ENCODE measurements at places on chromosomes 4 and X.

GRCh38 chr4:184384810-184385557, 89.4 kb downstream of the IRF2 start:
- DNase-seq, result no peak

DNA sequence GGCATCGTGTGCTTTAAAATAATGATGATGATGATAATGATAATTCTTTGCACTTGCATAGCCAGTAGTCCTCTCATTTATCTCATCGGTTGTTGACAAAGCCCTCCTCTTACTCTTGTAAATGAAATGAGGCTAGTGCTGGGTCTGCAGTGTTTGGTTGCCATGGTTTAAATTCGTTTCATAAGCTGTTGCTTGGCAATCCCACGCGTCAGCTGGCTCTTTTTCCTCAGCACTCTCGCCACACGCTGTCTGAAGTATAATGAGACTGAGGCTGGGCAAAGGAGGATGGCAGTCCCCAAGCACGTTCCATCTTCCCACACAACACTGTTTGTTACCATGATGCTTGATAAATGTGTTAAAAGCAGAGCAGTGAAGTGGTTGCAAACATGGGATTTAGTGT, 15.5 kb downstream of the PAGE4 start:
- DNase-seq, result no peak

GRCh38 chrX:31199840-31200114, 127.9 kb upstream of the FTHL17 start:
- no peak for DNase-seq

DNA sequence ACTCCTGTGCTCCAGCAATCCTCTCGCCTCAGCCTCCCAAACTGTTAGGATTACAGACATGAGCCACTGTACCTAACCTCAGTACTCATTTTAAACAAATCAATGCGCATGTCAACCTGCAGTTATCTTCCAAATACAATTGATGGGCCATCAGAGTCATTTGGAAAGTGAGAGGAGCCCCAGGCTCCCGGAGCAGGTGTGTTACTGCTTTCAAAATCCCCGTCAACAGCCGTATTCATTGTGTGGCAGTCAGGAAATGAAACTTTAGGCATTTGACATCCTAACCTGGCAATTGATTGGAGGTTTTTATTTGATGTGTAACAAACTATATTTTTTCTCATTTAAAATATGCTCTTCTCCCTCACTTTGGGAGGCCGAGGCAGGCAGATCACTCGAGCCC, 623.6 kb upstream of the TENM3 start:
- DNase-seq, result no peak

- DNase-seq, result no peak
Measured at GRCh38 chr4:82864336-82864979, 26.5 kb downstream of the SEC31A start.

- DNase-seq, result no peak
Measured at GRCh38 chr4:148162991-148163390, 279.2 kb downstream of the NR3C2 start.

DNA sequence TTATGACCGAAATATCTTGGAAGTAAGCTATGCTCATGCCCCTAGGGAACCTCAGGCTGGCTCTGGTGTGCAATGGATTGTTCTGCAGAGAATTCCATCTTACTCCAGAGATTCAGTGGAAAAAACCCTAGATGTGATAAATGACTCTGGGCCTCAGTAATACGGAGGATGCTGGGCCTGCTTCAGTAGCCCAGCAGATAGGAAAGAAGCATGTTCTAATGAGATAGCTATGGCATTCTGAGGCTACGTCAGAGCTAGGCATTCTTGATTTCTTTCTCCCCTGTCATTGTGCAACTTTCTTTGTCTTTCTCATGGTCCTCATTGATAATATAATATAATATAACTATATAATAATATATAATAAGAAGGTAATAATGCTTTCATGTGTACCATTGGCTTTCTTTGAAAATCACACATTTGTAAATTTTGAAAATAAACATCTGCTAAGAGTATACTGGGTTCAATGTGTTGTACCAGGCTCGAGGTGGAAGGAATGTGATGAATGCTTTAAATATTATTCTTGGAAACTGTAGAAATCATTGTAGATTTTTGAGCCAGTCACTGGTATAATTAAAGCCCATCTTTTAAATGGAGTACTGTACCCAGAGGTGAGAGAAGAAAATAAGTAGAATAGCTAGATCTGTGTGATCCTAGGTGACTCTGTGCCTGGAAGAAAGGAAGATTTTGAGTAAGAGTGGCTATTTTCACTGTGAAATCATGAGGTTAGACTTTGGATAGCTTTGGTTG, 152.0 kb downstream of the IL15 start:
- DNase-seq, result no peak

- DNase-seq, result no peak
Measured at GRCh38 chrX:100928660-100929613, at the start of gene XKRX. Gene XKRX (minus strand): TSS chrX:100928917. CDS start chrX:100928304, 613 bp downstream.

DNA sequence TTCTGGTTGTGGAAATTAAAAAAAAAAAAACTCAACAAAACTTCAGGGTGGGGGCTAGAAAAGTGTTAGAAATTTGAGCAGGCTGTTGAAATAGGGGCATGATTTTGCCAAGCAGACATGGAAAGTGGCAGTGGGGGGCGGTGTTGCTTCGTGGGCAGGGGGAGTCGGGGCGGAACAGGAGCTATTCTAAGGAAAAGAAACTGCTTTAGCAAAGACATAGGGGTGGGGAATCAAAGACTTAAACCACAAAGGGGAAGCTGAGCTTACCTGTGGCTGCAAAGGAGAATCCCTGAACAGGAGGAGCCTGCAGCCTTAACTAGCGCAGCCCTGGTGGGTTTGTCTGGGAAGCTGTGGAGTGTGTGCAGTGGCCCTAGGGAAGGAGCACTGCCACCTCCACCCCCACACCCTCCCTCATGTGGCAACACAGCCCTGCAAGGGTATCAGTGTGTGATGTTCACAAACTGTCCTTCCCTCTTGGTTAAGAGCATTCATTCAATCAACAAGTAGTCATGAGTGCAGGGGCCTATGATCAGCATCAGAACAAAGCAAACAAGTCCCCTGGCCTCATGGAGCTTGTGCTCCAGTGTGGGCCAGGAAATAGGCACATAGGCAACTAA, 20.5 kb downstream of the SEL1L3 start:
- DNase-seq, result no peak

- no peak for DNase-seq
Measured at GRCh38 chrX:128975745-128976144, 547.5 kb downstream of the SMARCA1 start.

GRCh38 chrX:129586446-129586845, 46.4 kb downstream of the OCRL start:
- no peak for DNase-seq

DNA sequence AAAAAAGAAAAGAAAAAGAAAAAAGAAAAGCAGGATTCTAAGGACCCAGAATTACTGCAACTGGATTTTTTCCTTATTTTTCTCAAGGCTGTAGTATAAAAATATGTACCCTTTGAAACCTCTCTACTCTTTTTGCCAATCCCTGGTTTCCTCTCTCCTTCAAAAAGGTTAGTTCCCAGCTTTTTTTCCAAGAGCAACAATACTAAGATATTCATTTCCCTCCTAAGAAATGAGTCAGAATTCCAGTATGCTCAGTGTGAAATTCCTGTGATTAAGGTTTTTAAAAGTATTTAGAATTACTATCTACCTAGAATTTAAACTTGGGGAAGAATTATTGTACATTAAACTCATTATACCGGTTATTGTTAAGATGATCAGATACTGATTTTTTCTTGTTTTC, 22.0 kb downstream of the SMIM14 start:
- no peak for DNase-seq

DNA sequence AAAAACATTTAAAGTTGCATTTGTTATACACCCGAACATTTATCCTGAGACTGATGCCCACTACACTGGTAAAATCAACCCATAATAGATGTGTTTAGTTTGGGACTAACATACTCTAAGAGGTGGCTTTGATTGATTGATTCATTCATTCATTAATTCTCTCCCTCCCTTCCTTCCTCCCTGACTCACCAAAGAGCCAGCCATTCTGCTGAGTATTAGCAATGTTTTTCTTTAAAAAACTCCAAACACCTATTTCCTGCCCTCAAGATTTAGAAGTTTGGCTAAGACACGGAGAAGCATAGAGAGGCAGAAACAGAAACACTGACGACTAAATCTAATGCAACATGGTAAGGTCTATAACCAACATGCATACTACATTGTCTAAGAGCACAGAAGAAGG, 88.9 kb downstream of the RASL11B start:
- no peak for DNase-seq

DNA sequence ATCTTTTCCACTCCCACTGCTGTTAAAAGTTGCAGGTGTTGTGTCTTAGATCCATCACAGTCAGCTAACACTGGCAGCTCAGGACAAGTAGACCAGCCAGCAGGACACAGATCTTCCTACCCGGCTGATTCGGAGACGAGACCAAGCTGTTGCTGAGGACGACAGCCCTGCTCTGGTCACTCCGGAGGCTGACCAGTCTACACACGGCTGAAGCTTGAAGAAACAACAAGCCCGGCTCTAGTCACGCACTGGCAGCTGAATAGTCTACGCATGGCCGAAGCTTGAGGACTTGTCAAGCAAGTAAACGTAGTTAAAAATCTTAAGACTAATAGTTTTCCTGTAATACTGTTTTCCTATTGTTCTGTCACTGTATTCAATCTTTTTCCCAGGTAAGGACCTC, 1.8 kb downstream of the ACOX3 start:
- DNase-seq, result no peak

DNA sequence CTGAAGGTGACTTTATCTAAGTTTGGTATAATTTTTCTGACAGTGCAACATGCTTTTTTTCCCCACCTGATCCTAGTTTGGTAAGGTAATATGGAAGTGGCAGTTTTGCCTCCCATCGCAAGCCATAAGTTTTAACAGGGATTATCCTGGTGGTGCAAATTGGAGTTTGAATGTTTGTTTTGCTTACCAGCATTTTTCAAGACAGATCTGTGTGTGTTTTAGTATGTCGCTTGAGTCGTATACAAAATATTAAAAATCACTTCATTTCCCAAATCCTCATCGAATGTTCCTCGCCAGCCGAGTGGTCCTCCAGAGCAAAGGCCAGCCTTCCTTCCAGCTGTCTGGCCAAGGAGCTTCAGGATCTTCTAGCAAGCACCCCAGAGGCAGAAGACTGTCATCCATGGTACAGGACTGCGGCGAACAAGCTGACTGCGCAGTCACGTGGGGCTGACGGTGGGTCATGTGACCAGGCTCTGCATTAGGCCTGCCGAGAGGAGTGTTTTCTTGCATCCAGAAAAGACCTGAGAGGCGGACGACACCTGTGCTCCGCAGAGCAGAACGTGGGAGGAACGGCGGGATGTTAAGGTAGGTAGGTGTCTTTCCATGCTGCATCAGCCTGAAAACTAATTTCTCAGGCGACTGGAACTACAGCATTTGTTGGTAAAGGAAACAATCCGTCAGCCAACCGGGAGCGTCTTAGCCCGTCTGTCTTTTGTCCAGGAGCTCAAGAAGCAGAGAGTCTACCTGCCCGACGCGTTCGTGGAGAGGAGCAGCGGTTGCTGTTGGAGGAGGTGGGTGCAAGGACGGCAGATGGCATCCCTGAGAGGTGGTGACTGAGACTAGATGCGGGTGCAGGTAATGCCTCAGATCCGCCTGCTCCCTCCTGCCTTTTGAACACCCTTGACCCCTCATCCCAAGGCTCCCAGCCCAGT, at the start of gene GPRASP3:
Gene GPRASP3, plus strand, starts transcription at position 507 of the 932 bp plus-strand sequence. CDS start 28,253 bp downstream, outside the sequence.
- peak; percentile 56 for DNase-seq

DNA sequence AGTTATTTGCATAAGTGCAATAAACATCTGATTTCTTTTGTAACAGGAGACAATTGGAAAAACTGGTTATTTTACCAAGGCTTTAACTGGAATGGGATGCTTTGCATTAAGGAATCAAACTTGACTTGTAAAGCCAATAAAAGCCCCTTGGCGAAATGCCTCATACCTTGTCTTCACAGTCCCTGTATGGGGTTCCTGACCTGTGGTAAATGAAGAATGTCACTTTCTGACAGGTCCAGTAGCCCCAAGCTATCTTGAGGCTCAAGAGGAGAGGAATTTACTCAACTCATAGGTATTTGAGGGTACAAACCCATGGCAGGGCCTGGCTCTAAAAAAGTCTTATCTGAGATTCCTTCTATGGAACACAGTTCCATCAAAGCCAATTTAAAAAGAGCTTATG, 78.0 kb downstream of the ACOX3 start:
- no peak for DNase-seq

DNA sequence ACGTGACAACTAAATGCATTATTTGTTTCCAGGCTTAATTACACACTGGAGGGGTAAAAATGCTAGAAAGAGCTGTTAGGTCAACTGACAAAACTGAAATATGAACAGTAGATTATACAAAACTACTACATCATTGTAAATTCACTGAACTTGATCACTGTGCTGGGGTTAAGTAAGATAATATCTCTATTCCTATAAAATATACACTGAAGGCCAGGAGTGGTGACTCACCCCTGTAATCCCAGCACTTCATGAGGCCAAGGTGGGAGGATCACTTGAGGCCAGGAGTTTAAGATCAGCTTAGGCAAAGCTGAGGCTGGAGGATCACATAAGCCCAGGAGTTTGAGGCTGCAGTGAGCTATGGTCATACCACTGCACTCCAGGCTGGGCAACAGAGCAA, 31.8 kb upstream of the NKX6-1 start:
- no peak for DNase-seq

DNA sequence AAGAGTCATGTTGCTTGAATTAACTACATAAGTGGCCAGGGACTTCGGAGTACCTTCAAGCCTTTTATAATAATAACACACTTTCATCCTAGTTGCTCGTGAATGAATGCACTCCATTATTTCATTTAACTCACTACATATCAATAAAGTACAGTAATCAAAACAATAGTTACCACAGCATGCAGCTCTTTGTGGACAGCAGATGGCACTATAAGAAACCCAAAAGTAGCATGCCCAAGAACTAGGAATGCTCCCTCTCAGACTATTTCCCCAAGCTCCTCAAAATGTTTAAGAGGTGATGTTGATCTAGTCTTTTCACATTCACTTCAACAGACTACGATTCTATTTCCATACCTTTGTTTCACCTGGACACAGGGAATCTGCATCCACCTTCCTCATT, 500.8 kb upstream of the DIAPH2 start:
- DNase-seq, result no peak

GRCh38 chr4:77044461-77045150, 31.2 kb downstream of the CCNI start:
- DNase-seq, result no peak

GRCh38 chr4:14912426-14912825, 89.9 kb upstream of the CPEB2 start:
- DNase-seq, result no peak

GRCh38 chrX:98962996-98963395, 1447.1 kb downstream of the PCDH19 start:
- no peak for DNase-seq

All from effector memory CD4-positive, alpha-beta T cell (primary cell).